ENCODE measurements at places on chromosomes 1 and 21.

DNA sequence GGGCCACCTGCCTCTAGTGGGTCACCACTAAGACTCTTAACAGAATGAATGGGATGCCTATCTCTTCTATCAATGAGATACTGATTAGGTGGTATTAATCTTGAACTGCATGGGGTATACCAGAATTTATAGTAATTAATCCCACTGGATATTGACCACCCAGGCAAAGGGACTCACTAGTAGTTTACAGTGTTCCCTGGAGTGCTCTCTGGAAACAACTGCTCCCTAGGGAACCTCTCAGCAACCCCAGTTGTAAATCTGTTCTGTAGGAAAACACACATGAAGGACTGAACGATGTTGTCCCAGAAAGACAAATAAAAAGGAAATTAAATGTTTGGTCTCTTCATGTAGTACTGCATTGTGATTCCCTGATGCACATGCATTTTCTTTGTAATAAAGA lies 430.5 kb downstream of the HLX start:
- DNase-seq, result no peak

DNA sequence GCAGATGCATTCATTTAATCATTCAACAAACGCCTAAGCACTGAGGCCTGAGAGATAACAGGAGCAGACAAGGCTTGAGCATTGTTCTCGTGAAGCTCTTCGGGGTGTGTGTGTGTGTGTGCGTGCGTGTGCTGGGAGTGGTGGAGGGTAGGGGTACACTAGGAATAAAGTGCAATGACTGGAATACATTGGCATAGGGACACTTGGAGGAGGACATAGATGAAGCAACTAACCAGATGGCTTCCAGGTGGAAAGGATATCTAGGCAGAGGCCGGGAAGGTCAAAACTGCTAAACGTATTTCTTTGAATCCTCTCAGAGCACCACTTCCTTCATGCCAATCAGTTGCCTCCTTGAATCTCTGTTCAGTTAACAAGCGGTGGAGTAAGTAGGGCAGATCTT lies 92.6 kb downstream of the TPR start:
- DNase-seq, result no peak

DNA sequence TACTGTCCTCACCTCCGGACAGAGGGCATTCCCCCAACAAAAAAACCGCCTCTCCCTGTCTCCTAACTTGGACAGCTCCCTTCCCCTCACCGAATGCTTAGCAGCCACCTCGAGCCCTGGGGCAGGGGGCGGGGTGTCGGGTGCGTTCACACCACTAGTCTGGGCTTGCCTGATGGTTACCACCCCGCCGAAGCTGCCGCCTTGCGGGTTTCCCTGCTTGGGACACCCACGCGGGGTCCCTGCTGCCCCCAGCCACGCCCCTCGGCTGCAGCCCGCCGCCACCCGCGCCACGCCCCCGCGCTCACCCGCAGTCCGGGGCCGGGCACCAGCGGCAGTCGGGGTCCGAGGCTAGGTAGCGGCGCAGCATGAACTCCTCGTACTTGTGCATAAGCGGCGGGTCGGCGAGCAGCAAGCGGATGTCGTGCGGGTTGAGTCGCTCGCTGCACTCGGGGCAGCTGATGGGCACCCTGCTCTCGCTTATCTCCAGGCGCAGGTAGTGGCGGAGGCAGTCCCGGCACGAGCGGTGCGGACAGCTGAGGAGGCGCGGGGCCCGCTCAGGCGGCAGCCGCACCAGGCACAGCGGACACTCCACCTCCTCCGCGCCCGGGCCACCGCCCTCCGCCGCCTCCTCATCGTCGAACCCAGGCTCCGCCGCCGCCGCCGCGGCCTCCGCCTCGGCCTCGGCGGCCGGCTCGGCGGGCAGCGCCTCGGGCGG lies 706 bp downstream of the RNF19B start:
- peak; percentile 71 for DNase-seq

DNA sequence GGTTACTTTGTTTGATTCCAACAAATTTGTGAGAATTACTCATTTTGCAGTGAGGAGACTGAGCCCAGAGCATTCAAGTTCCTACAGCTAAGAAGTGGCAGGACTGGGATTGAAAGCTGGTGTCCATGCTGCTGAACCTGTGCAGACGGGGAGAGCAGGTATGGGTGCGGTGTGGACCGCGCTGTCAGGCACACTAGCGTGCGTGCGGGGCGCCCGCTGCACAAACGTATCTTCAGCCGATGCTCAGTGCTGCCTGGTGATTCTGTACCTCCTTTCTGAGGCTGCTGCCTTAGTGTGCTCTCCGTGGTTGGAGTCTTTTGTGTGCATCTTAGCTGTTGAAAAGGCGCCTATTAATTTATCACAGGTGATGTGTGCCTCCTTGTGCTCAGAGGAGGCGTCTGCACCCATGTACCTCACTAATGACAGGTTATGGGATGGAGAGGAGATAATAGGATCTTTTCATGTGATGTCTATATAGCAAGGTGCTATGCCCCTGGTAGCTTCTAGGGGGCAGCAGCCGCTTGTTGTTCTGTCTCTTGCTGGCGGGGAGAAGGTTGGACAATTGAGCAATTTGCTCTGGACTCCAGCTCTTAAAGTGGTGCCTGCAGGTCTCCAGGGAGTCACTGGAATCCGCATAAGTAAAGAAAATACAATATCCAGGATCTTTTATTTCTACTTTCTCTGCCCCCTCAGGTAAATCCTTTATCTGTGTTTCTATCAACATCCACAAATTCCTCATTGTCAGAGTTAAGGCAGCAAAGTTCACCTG lies 32.5 kb downstream of the PEX14 start:
- DNase-seq, result peak; percentile 44

- no peak for DNase-seq
Observed at GRCh38 chr1:100400404-100400803, 48.1 kb downstream of the CDC14A start.

DNA sequence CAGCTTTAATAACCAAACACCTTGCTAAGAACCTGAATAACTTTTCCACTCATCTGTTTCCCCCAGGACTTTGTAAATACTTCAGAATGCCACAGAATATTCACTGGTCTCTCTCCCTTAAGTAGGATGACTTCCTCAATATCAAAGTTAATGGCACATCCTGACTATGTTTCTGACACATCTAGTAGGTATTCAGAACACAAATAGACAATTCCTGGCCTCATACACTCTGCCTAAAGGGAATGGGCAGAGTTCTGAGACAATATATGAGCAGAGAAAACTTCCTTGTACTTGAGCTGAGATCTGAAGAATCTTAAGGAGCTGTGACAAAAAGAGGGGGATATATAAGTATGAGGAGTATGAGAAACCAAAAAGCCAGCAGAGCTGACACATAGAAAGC lies 34.8 kb downstream of the ANKRD13C start:
- DNase-seq, result no peak

- no peak for DNase-seq
Observed at GRCh38 chr1:231161667-231162296, at the start of gene TRIM67. TSS of gene TRIM67 (plus strand) at chr1:231162058. CDS start at chr1:231162970, 912 bp downstream.

DNA sequence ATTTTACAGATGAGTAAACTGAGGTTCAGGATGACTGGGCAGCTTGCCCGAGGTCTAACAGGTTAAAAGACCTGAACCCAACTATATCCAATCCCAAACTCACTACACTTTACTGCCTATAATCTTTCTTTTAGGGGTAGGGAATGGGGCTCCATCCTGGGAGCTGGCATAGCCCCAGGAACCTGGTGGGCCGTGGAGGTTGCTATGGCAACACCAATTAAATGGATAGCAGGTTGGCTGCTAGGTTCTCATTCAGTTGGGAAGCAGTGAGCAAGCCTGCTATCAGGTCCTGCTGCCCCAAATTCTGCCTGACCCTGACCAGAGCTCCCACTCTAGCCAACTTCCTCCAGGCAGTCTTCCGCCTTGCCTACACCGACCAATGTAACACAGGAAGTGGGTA lies 40.9 kb downstream of the LRP8 start:
- no peak for DNase-seq

DNA sequence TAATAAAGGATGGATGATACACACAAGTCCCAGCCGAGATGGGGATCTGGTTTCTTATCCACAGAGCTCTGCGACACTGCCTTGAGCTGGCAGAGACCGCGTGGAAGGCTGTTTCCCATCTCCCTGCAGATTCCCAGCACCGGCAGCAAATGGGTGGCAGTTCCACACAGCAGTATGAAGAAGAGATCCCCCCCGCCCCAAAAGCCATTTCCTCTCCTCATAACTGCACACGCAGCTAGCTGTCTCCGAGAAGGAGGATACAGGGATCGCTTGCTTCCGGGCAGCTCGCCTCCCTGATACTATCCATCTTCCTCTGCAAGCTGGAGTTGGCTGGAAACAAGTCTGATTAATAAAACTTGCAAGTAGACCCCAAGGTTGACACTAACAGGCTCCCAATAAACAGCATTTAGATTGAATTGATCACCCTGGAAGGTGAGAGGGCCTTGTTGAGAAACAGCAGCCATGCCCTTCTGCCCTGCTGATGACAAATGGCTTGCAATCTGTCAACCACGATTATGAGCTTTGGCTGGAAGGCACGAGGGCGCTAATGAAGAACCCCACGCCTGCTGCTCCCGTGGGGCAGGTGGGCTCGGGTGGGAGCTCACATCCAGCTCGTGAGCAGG lies 642.3 kb downstream of the AJAP1 start:
- DNase-seq, result no peak

GRCh38 chr1:67634396-67634935 lies 50.5 kb upstream of the GADD45A start:
- no peak for DNase-seq

- DNase-seq, result no peak
Observed at GRCh38 chr1:80542231-80542630, 1258.5 kb upstream of the ADGRL2 start.

DNA sequence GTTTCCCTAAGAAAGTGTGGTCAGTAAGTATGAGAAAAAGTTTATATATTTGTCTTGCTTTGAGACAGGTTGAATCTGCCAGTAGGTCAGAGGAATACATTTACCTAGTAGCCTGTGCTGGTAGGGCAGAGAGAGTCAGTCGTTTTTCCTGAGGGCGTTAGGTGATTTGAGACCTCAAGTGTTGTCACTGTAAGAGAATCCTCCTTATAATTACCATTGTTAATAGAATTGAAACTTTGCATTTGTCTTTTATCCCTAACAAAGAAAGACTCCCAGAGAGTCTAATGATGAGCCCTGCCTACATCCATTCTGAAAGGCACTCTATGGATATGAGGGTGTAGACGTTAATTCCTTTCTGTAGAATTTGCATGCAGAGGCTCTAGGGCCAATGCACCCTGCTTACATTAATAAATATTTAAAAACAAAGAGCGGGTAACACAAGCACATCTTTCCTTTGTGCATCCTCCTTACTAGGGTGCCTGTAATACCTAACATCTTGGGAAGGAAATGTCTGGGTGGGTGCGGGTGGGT lies 16.4 kb downstream of the PBX1 start:
- DNase-seq, result no peak

- DNase-seq, result no peak
Observed at GRCh38 chr1:115056395-115056798, 26.8 kb downstream of the TSHB start.

DNA sequence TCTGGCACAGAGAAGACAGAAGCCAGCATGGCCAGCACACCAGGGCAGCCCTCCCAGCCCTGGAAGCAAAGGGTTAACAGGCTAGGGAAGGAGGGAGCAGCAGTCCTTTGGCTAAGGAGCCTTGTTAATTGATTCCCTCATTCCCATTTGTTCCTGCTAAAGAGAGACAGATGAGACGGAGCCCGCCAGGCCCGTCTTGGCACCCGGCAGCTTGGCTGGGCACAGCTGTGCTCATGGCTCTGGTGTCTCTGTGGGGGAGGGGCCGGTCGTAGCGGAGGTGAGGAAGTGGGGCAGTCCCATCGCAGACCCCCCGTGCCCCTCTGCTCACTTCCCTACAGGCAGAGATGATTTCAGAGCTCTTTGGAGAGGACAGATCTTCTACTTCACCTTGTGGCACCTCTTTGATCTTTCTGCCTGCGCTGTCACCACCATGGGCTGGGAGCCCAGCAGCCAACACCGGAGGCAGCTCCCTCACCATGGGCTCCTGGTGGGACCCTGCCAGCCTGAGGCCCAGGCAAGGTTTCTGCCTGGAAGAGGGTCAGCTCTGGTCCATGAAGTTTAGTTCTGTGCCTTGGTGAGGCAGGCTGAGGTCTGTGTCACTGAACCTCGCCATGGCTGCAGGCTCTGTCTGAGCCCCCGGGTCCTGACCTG lies 38.0 kb downstream of the FOXO6 start:
- no peak for DNase-seq

- no peak for DNase-seq
Observed at GRCh38 chr1:164856381-164856780, 297.4 kb downstream of the PBX1 start.

DNA sequence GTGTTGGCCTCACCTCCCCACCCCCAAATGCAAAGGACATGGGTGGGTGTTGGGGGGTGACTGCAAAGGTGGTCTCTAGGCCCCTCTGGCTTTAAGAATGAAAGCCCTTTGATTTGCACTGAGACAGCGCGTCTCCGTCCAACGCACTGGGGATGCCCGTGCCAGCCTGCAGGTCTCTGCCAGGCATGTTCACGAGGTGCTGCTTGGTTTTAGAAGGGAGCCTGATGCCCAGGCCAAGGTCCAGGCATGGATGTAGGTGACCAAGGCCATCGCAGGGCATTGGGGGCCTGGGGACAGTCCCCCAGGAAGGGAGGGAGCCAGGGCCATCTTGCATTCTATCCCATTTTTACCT lies 363.6 kb upstream of the VAMP3 start:
- DNase-seq, result peak; percentile 19

GRCh38 chr1:12469493-12469892 lies 148.5 kb downstream of the DHRS3 start:
- DNase-seq, result no peak

GRCh38 chr21:28688381-28688780 lies 304.3 kb downstream of the LTN1 start:
- no peak for DNase-seq

DNA sequence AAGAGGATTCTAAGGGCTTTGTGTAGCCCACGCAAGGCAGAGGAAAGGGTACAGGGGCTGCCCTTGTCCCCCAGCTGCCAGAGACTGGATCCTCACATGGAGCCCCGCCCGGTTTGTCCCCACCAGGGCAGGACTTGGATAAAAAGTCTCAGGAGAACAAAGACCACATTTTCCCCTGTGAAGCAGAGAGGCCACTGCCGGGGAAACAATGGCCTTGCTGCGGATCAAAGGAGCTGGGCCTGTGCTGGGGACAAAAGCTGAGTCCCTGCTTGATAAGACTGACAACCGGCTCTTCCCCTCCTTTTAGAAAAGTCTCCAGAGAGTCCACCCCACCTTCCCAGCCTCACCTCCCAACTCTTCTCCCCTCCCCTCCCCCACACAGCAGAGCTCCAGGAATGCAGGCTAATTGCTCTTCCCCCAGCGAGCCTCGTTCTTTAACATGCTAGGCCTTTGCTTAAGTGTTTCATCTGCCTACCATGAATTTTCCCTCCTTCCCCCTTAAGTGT lies 142.4 kb downstream of the PLPP3 start:
- DNase-seq, result no peak

DNA sequence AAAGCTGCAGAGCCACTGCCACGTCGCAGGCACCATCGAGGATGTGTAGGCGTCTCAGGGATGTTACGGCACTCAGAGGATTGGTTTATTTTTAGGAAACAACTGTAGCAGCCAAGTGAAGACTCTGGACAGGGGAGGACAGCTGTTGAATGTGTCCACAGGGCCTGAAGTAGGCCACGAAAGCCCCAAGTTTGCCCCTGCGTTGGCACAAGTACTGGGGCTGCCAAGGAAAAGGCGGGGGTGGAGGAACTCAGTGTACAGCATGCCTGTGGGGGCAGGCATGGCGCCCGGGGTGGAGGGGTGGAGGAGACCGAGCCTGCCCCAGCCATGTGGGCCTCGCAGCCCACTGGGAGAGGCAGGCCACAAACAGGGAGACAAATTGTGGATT lies 89.7 kb downstream of the ADARB1 start:
- DNase-seq, result no peak
